GM13977 (cell line): ENCODE measurements at places on chromosomes 5 and 9.

GRCh38 chr9:18896531-18897179 lies 136.4 kb downstream of the SAXO1 start:
- DNase-seq = no peak

DNA sequence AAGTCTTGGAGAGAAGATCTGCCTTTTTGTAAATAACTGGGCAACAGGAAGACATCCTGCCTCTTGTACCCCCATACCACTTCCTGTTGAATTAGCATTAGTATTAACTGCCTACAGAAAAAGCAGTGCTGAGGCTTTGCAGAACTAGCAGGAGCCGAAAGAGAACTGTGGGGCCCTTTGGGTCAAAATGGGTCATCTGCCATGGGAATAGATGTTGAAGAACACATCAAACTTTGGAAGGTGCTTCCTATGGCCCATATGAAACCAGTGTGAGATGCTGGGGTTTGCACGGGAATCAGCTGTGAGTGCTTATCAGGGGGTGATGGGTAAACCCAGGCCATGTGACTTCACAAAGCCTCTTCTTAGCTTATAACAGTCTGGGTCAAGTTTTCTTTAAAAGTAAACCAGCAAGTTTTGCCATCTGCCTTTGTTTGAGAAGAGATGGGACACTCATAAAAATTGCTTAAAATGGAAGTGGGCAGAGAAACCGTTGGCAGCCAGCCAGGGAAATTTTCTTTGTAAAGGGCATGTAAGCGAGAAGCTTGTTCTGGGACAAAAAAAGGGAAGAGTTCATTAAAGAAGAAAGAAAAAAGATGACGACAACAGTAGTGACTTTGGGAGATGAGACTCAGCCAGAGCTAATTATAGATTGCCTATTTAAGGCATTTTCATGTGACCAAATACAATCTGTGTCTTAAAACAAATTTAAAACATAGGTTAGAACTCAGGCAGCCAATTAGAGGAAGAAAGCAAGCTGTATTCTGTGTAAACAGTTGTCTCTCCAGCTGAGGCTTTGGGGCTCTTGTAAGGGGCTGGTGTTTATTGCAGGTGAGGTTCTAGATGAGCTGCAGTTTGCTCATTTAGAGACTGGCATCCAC lies 4.4 kb downstream of the SLC25A25 start:
- peak; percentile 62 for DNase-seq

- peak; percentile 31 for DNase-seq
Observed at GRCh38 chr5:6652025-6652424, 18.8 kb downstream of the SRD5A1 start.

- DNase-seq = peak; percentile 16
Observed at GRCh38 chr5:58871648-58872242, 288.9 kb downstream of the RAB3C start.

DNA sequence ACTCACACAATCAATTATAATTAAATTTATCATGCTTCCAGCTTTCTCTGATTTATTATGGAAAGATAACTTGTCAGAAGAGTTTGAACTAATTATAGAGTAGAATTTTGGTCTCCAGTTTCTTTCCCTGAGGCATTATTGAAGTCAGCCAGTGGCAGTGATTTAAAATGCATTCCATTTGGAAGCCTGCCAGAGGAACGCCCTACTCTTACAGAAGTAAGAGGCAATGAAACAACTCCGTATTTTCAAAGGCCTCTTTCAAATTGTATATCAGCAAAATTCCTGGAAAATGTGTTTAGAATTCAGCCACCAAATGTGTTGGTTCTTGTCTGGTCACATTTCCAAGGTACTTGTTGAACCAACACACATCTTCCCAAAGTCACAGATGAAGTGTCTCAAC lies 640.9 kb downstream of the SEMA5A start:
- DNase-seq = no peak

GRCh38 chr5:152306386-152306785 lies 98.7 kb downstream of the NMUR2 start:
- no peak for DNase-seq

- peak; percentile 28 for DNase-seq
Observed at GRCh38 chr9:110156902-110157301, 51.1 kb downstream of the C9orf152 start.

GRCh38 chr9:14075218-14075617 lies 238.7 kb downstream of the NFIB start:
- DNase-seq = no peak

DNA sequence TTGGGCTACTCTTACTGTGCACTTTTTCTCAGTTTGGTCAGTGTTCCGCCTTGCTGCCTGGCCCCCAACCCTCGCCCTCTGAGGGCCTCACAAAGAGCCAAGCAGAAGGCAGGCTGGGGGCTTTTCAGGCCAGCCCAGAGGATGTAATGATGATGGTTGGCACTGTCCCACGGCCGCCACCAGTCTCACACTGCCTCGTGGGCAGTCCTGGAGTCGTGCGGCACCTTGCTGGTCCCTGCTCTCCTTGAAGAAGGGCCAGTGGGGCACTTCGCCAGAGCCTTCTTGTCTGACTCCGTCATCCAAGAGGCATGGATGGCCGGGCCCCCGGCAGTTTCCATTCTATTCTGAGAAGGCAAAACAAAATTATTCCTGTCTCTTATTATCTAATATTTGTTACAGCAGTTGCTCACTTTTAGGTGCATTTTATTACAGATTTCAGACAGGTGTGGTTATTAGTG lies 21.0 kb downstream of the TENT4A start:
- no peak for DNase-seq

GRCh38 chr9:137171149-137171900 lies 531 bp downstream of the TMEM210 start:
- DNase-seq = peak; percentile 38

DNA sequence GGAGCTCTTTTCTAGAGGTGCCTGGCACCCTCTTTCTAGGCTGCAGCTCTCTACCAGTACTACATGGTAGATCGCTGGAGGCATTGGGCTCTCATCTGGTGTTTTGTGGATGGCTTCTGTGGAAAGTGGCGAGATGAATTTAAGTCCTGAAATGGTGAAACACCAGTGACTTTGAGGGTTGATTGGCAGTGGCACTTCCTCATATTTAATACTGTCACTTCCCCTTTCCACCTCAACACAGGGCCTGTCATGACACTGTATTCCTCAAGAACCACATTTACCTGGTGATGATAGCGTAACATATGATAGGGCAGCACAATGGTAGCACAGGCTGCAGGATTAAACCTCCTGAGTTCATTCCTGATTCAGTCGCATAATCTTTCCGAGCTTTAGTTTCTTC lies 132.1 kb downstream of the KDM4C start:
- no peak for DNase-seq

GRCh38 chr9:99509065-99509745 lies 287.1 kb downstream of the SEC61B start:
- no peak for DNase-seq

- no peak for DNase-seq
Observed at GRCh38 chr5:1893754-1894153, 11.0 kb upstream of the IRX4 start.

DNA sequence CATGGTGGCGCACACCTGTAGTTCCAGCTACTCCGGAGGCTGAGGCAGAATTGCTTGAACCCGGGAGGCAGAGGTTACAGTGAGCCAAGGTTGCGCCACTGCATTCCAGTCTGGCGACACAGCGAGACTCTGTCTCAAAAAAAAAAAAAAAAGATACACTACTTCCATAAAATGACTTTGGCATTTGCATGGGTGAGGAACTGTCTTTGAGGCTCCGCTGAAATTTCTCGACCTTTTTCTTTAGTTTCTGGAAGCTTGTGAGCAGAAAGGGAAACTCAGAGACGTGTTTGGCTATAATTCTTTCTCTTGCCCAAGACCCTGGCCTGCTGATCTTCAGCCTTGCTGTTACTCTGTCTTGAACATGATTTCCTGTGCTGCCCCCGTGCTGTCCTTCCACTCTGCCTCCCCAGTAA lies 37.3 kb downstream of the SPIN1 start:
- no peak for DNase-seq

DNA sequence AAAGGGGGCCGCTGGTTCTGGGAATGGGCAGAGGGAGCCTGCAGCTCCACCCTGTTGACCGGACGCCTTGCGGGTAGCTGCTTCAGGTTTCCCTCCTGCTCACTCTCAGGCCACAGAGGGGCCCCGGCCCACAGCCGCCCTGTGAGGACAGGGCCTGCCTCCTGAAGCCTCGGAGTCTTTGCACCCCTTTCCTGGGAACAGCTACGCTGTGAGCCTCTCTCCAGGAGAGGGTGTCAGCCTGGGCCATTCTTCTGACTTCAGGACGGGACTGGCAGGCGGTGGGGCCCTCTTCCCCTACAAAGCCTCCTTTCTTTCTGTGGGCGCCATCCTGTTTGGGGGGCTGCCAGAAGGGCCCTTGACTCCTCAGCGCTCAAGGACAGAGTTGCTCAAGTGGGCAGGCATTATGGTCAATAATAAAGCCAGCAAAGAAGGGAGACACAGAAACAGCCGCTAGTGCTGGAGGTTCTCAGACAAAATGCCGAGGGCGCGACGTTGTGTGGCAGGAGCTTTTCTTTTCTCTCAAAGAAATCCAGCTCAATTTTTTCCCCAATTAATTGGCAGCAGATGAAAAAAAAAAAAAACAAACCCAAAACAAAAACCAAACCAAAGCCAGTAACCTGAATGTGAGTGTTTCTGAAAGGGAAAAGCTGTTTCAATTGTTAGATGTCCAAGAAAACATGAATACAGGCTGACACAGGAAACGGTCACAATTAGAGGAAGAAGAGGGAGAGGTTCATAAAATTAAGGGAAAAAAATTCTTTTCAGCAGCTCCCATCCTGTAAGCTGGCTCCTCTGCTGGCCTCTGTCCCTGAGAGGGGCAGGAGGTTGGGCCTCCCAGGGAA lies 12.8 kb upstream of the SLC25A51 start:
- no peak for DNase-seq

DNA sequence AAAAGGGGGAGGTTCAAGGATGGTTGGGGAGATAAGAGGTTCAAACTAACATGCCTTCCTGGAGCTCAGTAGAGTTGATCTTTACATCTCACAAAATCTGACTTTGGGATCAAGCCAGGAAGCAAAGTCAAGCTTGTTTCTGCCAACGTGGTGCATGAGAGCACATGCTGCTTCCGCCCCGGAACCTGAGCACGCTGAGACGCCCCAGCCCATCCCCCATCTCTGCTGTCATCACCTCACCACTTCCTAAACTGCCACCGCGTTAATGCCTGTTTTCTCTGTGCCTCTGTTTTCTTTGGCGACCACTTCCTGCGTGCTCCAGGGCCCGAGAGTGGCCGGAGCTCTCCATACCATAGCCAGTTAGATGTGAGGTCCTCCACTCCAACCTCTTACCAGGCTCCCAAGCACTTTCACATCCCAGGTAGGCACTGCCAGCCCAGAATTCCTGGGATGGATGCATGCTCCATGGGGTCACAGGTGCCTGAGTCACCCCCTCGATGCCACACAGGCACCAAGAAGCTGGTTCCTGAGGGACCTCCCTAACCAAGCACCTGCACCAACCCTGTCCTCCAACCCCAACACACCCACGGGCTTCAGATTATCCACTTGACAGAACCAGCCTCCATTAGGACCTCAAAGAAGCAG lies 31.2 kb upstream of the AFAP1L1 start:
- peak; percentile 24 for DNase-seq

DNA sequence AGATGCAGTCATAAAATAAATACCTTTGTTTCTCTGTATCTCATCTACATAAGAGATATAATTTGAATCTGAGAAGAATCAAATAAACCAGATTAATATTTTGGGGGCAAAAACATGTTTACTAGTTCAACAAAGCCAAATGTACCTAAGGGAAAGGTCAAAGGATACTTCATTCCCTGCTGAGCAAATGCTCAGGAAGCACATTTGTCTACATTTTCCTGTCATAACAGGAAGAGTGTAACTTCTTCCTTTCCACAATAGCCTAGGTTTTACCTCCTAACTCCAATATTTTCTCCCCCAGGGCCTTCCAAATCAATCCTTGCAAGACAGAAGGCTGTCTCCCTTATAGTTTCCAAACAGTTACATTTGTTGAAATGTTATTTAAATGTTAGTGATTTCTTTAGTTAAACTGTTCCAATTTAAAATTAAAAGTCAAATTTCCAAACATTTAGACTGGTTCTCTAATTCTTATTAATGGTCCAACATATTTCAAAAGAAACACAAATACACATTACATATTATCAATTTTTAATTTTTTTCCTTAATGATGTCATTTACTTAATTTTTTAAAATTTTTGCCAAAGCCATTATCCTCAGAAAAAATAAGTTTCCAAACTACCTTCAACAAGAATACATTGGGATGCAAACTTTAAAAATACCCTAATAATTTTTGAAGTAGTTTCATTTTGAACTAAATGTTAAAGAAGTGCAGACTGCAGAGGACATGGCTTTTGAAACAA lies 67.8 kb downstream of the MEF2C start:
- no peak for DNase-seq

- no peak for DNase-seq
Observed at GRCh38 chr9:122084026-122084675, 9.0 kb downstream of the TTLL11 start.

- no peak for DNase-seq
Observed at GRCh38 chr9:115126404-115126803, 8.4 kb upstream of the TNC start.
